ENCODE measurements at places on chromosomes 7 and 10.
A peak's percentile ranks its signal among the peaks of the same experiment; 100 is the strongest.

- DNase-seq, result no peak
Observed at GRCh38 chr10:110759523-110759922, 112.2 kb upstream of the PDCD4 start.

GRCh38 chr10:12448729-12449391 lies 99.5 kb downstream of the CAMK1D start:
- peak; percentile 72 for DNase-seq

- DNase-seq, result peak; percentile 88
Observed at GRCh38 chr7:66099551-66100407, 14.9 kb upstream of the CRCP start.

GRCh38 chr7:45923290-45923689 lies 2.2 kb upstream of the IGFBP3 start:
- peak; percentile 81 for DNase-seq

DNA sequence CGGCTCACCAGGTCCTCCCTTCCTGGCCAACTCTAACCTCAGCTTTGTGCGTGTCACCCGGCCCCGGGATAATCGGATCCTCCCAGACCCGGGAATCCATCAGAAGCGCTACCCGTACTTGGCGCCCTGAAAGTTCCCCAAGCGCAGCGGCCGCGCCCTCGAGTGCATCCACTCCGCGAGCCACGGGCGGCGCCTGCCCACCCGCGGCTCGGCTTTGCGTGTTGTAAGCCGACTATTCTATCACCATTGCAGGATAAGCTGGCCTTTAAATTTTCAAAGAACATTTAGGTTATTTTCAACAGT lies 35.7 kb upstream of the EBLN1 start:
- no peak for DNase-seq

GRCh38 chr10:75499556-75500160 lies 68.2 kb downstream of the LRMDA start:
- DNase-seq, result no peak

GRCh38 chr7:108291791-108292440 lies 161.8 kb upstream of the LAMB4 start:
- peak; percentile 32 for DNase-seq

- DNase-seq, result peak; percentile 2
Observed at GRCh38 chr7:21426286-21427181, 1.3 kb upstream of the SP4 start.

Data from fibroblast of skin of scalp (primary cell).